ENCODE measurements at places on chromosomes 3 and 15.

- no peak for DNase-seq
These were observed 70.3 kb downstream of the LYSMD4 start for GRCh38 chr15:99662903-99663302.

- no peak for DNase-seq
These were observed 52.7 kb downstream of the MITF start for GRCh38 chr3:69791919-69792399.

DNA sequence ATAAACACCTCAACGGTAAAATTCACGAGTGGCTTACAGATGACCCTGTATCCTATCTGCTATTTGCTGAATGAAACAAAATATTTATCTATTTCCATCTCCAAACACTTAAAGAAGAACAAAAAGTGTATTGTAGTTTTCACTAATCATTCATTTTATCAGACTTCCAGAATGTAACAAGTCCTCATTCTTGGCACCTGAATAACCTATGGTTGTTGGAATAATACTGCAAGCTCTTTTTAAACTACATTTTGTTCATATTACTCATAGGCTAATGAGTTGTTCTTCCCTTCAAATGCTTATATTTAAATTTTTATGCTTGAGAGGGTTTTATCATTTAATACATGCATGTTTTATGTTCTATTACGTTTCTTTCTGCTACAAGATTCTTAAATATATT is 1434.1 kb downstream of the SI start:
- DNase-seq = no peak

- no peak for DNase-seq
These were observed 243.1 kb downstream of the EPHB1 start for GRCh38 chr3:135038186-135038585.

DNA sequence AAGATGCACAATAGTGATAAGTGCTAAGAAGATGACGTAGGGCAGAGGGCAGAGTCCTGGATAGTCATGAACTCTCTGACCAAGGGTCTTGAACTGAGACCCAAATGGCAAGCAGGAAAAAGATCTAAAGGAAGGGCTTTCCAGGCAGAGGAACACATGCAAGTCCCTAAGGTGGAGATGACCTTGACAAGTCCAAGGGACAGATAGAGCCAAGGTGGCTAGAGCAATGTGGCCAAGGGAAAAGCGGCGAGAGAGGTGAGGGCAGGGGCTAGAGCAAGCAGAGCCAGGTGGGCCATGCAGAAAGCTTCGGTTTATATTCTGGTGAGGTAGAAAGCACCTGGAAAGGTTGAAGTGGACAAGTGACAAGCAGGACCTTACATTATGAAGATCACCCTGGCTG is 85.7 kb upstream of the EIF1B start:
- no peak for DNase-seq

- DNase-seq = no peak
These were observed 183.6 kb downstream of the ABHD5 start for GRCh38 chr3:43874290-43874689.
